ENCODE measurements at places on chromosomes 7 and 10.

GRCh38 chr7:150997075-150997511 lies 6.3 kb downstream of the NOS3 start:
- no peak for DNase-seq

DNA sequence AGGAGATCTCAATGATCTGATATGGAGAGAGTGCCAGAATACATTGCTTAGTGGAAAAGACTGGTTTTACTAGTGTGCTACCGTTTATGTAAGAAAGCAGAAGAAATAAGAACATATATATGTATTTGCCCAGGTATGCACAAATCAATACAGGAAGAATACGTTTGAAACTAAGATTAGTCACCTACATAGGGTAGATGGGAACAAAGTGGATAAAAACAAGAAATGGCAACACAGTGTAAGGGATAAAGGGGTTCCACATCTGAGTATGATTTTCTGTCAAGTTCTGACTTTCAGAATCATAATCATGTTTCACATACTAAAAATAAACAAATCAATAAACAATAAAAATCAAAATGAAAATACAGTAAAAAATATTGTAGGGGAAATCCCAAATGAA lies 148.6 kb upstream of the NAMPT start:
- DNase-seq, result no peak

DNA sequence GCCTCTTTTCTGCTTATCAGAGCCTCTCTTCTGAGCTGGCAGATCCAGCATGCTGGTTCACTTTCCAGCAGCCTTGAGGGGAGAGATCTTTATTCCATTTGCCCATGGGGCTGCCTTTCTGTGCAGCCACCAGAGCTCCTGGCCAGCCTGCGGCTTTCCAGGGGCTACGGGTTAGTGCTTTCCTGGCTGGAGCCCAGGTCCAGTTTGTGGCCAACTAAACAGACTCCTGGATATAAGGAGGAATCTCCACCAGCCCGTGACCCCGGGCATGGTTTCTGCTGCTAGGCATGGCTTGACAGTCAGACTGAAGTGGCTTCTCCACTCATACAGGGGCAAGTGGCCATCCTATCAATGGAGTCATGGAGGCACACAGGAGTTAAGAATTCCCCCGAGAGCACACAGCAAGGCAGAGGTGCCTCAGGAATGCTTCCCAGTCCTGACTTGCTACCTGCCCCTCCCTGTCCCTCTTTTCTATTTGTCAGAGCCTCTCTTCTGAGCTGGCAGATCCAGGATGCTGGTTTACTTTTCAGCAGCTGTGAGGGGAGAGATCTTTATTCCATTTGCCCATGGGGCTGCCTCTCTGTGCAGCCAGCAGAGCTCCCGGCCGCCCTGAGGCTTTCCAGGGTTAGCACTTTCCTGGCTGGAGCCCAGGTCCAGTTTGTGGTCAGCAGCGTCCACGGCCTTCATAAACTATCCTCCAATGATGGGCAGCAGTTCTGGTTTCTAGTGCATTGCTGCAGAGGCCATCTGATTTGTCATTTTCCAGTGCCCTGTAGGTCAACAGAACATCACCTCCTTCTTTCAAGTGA lies 35.9 kb downstream of the TSPAN15 start:
- DNase-seq, result no peak

- no peak for DNase-seq
These were observed 50.4 kb downstream of the RGS10 start for GRCh38 chr10:119491966-119492757.

- DNase-seq, result no peak
These were observed 17.9 kb downstream of the CROT start for GRCh38 chr7:87363342-87363741.

DNA sequence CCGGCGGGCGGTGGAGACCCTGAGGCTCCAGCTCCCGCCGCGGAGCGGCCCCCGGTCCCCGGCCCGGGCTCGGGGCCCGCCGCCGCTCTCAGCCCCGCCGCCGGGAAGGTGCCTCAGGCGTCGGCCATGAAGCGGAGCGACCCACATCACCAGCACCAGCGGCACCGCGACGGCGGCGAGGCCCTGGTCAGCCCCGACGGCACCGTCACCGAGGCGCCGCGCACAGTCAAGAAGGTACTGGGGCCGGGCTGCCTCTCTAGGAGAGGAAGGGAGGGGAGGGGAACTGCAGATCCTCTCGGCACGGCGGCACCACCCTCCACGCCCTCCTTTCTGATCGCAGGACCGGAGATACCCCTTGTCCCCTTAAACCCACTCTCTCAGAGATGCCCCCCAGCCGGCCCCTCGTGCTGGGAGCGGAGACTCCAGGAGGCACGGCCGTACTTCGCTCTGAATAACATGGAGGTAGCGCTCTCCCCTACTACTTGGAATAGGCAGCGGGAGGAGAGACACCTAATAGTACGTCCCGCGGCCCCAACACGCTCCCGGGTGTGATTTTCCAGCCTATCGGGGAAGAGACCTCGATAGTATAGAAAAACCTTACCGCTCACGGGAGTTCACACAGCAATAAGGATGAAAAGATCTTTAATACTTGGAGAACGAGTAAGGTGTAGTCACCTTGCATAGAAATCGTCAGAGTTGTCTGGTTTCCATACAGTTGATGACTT lies 538 bp downstream of the AHCYL2 start:
- peak; percentile 53 for DNase-seq

All from T-helper 9 cell (primary cell).